DMS53 (cell line): ENCODE measurements at places on chromosomes 3 and 15.

GRCh38 chr3:36558961-36559360, 178.7 kb downstream of the STAC start:
- no peak for DNase-seq

DNA sequence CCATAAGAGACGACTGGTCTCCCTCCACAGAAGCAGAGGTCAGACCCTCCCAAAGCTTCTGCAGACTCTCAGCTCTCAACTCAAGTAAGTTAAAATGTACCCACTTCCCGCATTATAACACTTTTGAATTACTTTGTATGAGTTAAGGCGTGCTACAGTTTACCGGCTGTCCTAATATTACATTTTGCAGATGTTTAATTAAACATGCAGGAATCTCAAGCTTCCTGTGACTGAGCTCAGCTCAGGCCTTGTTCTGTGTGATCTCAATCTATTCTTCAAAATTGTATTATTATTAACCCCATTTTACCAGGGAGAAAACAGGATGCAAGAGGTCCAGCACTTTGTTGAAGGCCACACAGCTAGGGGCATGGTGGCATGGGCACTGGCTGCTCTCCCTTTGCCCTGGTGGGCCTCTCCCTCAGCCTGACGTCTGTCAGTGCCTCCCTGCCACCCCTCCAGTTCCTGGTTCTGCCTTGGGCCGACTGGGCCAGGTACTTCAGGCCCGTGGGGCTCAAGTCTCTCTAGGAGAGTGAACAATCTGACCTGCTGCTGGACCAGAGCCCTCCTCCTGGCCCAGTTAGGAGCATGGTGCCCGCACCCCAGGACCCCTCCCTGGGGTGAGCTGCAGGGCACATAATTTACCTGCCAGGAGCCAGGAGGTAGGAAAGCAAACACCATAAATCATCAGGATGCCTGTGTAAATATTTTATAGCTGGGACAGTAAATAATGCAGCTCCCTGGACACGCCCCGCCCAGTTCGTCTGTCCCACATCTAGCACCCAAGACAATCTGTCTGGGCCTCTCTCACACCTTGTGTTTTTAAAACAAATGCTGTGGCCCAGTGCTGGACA, 14.9 kb upstream of the RFT1 start:
- peak; percentile 76 for DNase-seq

DNA sequence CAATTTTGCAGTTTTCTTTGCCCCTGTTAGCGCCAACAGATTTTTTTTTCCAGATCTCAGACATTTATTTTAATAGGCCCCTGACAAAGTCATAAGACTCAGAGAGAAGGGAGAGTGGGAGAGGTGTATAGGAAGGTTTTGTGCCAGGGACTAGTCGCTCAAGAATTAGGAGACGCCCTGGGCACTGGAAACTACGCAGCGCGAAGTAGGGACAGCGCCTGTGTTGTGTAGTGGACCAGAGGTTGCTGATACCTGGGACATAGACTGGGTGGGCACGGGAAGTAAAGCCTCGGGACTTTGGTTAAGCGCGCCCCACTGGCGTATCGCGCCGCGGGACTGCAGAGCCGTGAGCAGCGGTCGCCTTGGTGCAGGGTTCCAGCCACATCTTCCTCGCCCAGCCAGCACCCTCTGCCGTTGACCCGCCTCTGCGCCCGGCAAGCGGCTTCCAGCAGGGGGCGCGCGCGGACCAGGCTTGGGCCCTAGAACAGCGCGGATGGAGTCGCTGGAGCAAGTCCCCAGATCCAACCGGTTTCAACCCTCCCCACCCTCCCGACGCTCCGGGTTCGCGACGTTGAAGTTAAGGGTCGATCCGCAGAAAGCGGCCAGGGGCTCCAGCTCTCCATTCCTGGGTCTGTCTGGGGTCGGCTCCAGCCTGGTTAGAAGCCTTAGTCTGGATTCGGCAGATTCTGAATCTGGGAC, 3.0 kb upstream of the ISLR2 start:
- peak; percentile 87 for DNase-seq

DNA sequence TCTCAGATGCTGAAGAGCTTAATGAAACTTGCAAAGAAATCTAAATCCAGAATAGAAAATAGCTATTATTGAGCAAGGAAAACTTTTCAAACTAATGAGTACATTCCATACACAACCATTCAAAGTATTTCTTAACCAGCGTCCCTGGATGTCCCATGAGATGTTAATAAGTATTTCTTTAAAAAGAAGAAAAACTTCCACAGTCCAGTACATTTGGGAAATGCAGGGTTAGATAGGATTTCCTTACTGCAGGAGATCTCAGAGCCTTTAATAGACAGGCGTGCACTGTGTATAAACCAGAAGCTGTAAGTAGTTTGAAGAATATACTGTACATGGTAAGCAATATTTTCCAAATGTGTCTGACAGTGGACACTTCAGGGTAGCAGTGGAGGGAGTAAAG, 29.6 kb upstream of the BHLHE40 start:
- no peak for DNase-seq

DNA sequence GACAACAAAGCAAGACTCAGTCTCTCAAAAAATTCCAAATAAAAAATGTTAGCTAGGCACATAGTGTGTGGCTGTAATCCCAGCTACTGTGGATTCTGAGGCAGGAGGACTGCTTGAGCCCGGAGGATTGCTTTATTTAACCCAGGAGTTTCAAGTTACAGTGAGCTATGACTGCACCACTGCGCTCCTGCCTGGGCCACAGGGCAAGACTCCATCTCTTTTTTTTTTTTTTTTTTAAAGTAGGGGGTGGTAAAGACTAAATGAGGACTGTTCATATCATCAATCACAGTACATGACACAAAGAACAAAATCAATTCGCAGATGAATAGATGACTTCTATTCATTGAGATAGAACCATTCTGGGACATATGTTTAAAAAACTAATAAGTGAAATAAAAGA, 48.1 kb downstream of the ACAP2 start:
- DNase-seq = no peak
